Fibroblast of skin of scalp (primary cell): ENCODE measurements at places on chromosomes 2 and 18.

GRCh38 chr2:61878761-61879160 lies 9.7 kb downstream of the CCT4 start:
- DNase-seq: no peak

GRCh38 chr18:35390951-35391700 lies 14.0 kb upstream of the ZNF396 start:
- peak; percentile 46 for DNase-seq

- DNase-seq: peak; percentile 50
These were observed at the start of gene SDC1 for GRCh38 chr2:20224716-20225293. Gene SDC1, minus strand, starts transcription at chr2:20225130. Its CDS starts 263 bp downstream, at chr2:20224867.

DNA sequence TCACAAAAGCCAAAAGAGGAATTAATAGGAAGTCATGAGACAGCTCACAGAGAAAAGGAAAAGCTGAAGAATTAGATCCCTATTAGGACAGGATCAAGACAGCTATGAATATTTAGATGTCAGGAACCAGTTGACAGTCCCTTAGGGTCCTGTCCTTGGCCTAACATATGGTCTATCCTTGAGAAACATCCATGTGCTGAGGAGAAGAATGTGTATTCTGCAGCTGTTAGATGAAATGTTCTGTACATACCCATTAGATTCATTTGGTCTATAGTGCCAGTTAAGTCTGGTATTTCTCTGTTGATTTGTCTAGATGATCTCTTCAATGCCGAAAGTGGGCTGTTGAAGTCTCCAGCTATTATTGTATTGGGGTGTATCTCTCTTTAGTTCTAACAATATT lies 37.6 kb upstream of the SLC40A1 start:
- no peak for DNase-seq

DNA sequence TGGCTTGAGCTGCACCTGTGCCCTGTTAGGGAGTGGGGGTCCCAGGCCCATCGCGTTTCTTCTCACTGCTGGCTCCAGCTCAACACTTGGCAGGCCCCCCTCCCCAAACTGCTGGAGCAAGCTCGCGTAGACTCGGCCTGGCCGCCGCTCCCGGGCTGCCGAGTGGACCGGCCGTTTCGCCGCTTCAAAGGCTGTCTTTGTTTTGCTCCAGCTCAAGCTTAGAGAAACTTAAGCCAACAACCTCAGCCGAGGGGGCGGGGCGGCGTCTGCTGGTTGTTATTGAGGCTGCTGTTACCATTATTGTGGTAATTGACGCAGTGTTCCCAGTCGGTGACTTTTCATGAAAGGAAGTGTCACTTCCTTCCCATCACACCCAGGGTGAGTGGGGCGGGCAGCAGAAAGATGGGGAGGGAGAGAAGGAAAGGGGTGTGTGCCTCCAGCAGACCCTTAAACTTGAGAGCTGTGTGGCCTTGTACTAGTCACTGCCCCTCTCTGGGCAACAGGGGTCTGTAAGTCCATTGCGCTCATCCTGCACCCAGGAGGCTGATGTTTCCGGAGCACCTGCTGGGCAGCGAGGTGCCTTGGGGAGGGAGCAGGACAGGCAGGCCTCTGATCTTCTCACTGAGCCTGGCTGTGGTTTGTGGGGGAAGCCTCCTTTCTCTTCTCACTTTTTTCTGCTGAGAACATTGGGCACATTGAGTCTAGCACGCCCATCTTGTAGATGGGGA lies 2.1 kb downstream of the ARID5A start:
- no peak for DNase-seq

GRCh38 chr2:127671557-127672302 lies 3.6 kb downstream of the LIMS2 start:
- DNase-seq: no peak

DNA sequence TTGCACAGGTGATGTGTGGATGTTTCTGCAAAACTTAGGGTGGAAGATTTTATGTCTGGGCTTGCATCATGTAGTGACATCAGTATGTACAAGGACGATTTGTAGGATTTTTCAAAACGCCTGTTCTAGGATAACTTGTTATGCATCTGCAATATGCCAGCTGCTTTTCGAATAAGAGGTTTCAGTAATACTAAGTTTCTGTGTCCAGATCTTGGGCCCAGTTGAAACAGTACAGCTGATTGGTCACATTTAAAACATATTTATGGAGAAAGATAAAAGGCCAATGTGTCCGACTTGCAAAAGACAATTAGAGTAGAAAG lies 1.2 kb downstream of the PTPN4 start:
- peak; percentile 9 for DNase-seq

- no peak for DNase-seq
These were observed 16.5 kb upstream of the KLHL23 start for GRCh38 chr2:169716938-169717690.

DNA sequence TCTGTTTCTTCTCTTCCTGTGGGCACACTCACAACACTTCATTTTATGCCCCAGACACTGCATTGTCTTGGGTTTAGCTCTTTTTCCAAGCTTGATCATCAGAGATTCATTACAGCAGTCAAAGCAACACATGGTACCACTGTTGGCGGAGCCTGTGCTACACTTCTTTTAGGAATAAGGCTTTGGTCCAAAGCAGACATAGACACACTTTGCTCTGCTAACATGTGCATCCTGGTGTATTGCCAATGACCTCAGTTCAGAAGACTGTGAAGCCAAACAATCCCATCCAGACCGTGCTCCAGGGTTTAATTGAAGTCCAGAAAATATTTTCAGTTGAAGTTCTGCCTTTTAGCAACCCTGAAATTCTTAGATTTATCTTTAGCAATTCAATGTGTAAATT lies 354.6 kb upstream of the RAB12 start:
- no peak for DNase-seq

GRCh38 chr2:216112926-216113325 lies 3.8 kb downstream of the XRCC5 start:
- no peak for DNase-seq

GRCh38 chr2:112137516-112138158 lies 548 bp upstream of the FBLN7 start:
- DNase-seq: peak; percentile 8

- no peak for DNase-seq
These were observed 23.9 kb upstream of the STK17B start for GRCh38 chr2:196195302-196195701.

GRCh38 chr2:236343400-236344161 lies 79.4 kb upstream of the ASB18 start:
- peak; percentile 78 for DNase-seq

DNA sequence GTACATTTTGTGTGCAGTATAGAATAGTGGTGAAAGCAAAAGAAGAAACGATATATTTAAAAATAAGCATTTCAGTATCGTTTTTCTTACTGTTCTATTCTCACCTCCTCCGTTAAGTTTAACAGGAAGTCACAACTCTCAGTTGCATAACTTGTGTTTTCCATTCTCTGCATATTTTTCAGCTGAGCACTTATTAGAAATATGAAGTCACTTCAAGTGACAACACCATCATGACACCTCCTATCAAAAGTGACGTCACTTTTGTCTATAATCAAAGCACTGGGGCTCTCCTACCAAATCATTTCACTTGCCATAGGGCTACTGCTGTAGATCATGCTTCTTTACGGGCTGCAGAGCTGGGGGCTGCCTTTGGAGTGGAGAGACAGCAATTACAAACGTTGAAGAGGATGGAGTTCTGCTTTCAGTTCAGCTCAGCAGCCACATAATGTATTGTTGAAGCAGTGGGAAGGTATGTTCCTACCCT lies 36.3 kb downstream of the STAT4 start:
- DNase-seq: peak; percentile 47

- no peak for DNase-seq
These were observed 11.5 kb downstream of the GCC2 start for GRCh38 chr2:108460345-108461037.

- DNase-seq: no peak
These were observed 262.4 kb downstream of the MEIS1 start for GRCh38 chr2:66697366-66697765.

- DNase-seq: no peak
These were observed 44.2 kb downstream of the TMEM37 start for GRCh38 chr2:119475857-119476244.

DNA sequence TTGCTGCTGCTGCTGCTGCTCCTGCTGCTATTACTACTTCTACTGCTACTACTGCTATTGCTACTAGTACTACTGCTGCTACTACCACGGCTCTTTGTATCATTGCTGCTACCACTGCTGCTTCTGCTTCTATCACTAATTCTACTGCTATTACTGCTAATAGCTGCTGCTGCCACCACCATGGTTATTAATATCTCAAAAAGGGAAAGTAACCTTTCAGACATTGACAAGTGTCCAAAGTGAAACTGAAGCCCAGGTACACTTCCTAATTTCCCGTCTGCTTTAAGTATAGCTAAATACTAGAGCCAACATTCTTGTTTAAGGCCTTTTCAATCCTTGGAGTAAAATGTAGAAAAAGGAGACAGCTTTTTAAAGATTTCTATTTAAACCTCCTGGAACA lies 45.4 kb upstream of the EHBP1 start:
- no peak for DNase-seq

DNA sequence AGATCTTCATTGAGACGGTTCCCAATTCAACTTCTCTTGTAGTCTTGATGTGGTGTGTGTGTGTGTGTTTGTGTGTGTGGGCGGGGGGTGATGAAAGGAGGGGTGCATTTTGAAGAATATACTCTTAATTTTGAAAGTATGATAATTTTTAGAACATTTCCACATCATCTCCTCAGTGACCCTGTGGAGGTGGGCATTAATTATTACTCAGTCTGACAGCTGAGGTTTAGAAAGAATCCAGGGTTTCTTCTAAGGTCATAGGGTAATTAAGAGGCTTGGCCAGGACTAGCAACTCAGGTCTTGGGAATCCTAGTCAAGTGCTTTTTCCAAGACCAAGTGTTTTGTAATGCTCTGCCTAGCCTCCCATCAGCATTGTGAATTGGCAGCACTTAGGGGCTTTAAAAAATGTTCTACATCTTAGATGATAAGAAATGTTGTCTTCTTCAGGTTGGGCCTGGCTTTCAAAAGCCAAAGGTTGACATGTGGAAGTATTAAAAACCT lies 100.5 kb downstream of the SPTBN1 start:
- DNase-seq: no peak

- no peak for DNase-seq
These were observed 43.9 kb downstream of the TNS1 start for GRCh38 chr2:217958884-217959225.
